Stimulated activated memory B cell treated with anti-CD40 and anti-IgM and Interleukin-4, amounts not matched to agents 10 μg/mL and 1 μg/mL and 100 μg/mL, for 72 hours (primary cell): ENCODE measurements at places on chromosomes 7 and 10.

GRCh38 chr10:113179265-113179664 lies 229.2 kb downstream of the TCF7L2 start:
- ATAC-seq, result no peak

GRCh38 chr7:134697205-134697886 lies 50.7 kb downstream of the BPGM start:
- no peak for ATAC-seq

- ATAC-seq, result no peak
These were observed 96.2 kb downstream of the C10orf105 start for GRCh38 chr10:71623098-71623985.

DNA sequence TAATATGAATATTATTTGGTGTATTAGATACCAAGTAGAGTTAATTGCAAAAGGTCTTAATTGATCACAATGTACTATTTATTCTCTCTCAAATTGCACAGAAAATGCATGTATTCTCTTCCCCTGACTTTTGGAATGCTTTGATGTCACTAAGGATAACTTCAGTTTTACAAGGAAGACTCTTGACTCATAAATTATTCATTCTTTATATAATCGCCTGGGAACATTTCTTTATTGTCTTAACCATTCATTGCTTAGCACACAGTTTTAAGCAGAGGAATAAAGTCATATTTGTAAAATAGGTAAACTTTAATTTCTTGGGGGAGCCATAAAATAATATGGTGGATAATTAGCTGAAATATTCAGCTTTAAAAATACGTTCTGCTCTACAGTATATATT lies 306.0 kb upstream of the TMEM229A start:
- ATAC-seq, result no peak

GRCh38 chr10:22335173-22335933 lies 9.9 kb upstream of the SPAG6 start:
- ATAC-seq, result peak; percentile 85
